ENCODE measurements at places on chromosomes 16 and 17.

DNA sequence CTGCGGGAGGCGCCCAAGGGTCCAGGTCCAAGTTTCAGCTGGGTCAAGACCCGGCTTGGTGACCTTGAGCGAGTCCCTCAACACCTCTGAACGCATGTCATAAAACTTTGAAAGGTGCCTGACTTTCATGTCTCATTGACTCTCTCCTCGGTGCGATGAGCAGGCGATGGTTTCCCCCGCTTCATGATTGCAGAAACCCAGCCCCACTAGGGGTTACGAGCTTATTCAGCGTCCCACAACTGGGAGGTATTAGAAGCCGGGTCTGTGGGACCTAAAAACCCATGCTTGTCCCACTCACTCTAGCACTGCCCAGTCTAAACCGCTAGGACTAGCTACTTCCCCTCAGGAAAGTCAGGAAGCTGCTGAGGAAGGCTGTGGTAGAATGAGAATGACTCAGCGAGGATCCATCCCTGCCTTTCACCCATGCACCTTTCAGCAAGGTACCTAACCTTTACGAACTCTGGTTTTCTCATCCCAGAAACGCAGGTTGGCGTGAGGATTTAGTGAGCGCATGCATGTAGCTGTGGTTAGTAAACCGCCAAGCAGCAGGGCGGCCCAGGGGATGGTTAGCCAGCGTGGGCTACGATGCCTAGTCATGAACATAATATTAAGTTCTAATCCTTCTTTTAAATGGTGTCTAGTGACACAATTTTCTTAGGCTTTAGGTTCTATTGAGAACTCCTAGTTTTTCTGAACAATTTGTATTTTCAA is 26.2 kb upstream of the RFFL start:
- H3K36me3 ChIP-seq, result no peaks in the 10 kb centered on the region
- no peak for DNase-seq
- peak overlapping the region; percentile 67 for H3K4me3 ChIP-seq

- H3K27ac ChIP-seq, result peak overlapping the region; percentile 64
- H3K27me3 ChIP-seq, result no peaks in the 10 kb centered on the region
- H3K36me3 ChIP-seq, result no peaks in the 10 kb centered on the region
Measured at GRCh38 chr17:39663688-39664580, 1.2 kb upstream of the TCAP start.

DNA sequence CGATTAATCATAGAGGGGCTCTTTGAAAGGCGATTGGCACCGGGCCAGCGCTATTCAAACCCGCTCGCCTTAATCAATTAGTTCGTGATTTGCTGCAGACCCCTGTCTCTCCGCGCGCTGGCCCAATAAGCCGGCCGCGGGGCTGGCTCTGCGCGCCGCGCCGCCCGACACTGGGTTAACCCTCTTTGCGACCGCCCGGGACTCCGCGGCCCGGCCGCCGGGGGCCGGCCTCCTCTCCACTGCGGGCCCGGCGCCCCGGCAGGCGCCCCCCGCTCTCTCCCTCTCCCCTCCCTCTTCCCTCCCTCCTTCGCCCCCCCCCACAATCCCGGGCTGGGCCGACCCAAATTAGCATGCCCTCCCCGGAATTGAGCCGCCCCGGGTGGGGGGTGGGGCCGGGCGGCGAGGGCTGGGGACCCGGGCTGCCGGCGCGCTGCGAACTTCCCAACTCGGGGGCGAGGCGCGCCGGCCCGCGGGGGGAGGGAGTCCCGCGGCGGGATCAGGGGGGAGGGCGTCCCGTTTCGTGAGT is 428 bp upstream of the SALL1 start:
- H3K27ac ChIP-seq, result peak overlapping the region; percentile 19
- H3K4me1 ChIP-seq, result peaks cover 26% of the 10 kb centered on the region
- H3K4me3 ChIP-seq, result peak overlapping the region; percentile 64
- H3K36me3 ChIP-seq, result no peaks in the 10 kb centered on the region
- H3K27me3 ChIP-seq, result peaks cover 40% of the 10 kb centered on the region
- no peak for DNase-seq

GRCh38 chr16:24523569-24523968 is 15.8 kb upstream of the RBBP6 start:
- DNase-seq, result no peak
- no peaks in the 10 kb centered on the region for H3K36me3 ChIP-seq
- H3K27me3 ChIP-seq, result no peaks in the 10 kb centered on the region
- H3K4me3 ChIP-seq, result no peak overlapping the region

GRCh38 chr16:89026121-89026612 is 49.2 kb upstream of the CBFA2T3 start:
- no peak overlapping the region for H3K4me3 ChIP-seq
- DNase-seq, result no peak
- H3K36me3 ChIP-seq, result no peaks in the 10 kb centered on the region

DNA sequence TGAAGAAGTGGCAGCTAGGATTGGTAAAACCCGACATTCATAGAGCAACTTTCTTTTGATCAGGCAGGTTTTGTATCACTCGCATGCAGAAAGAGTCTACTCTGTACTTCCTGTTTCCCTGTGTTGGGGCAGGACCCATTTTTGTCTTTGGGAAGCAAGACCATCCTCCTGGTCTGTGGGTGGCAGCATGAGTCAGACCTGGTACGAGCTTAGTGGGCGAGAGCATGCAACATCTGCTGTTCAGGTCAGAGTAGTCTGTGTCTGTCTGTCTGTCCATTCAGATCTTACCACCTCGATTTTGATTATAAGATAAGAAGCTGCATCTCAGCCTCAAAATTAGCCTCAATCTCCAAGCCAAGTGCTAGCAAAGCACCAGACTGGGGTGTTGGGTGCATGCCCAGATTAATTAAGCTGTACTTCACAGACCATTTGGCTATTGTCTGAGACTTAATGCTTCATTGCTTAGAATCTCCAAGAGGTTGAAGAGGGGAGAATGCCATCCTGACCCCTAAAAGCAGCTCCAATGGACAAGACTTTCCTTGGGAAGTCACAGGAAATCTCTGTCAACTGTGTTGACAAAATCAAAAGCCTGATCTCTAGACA is 110.9 kb downstream of the XYLT1 start:
- no peaks in the 10 kb centered on the region for H3K36me3 ChIP-seq
- peak overlapping the region; percentile 11 for H3K27ac ChIP-seq
- peaks cover 33% of the 10 kb centered on the region for H3K4me1 ChIP-seq

All from esophagus squamous epithelium (tissue), 5 donors.